ENCODE measurements at places on chromosomes 5 and 9. TPM values are rescaled to one million over a fixed set of nuclear protein-coding genes. Genes with fewer than 3 reads are reported as not detected.

PTPRD gene
- 23.9 TPM for total RNA-seq

CDX1 gene
- 0.36 TPM for total RNA-seq

LTC4S gene
- total RNA-seq = 1.4 TPM

SPATA31E1 gene
- not detected for total RNA-seq

CDO1 gene
- total RNA-seq = 8.3 TPM

SELENOP gene
- 171 TPM for total RNA-seq

CTNND2 gene
- not detected for total RNA-seq

ECPAS gene
- 117 TPM for total RNA-seq

NEUROG1 gene
- total RNA-seq = not detected

IL5 gene
- not detected for total RNA-seq

- DNase-seq = no peak
These were observed 502.0 kb downstream of the BNC2 start for GRCh38 chr9:16368237-16369087.

DNA sequence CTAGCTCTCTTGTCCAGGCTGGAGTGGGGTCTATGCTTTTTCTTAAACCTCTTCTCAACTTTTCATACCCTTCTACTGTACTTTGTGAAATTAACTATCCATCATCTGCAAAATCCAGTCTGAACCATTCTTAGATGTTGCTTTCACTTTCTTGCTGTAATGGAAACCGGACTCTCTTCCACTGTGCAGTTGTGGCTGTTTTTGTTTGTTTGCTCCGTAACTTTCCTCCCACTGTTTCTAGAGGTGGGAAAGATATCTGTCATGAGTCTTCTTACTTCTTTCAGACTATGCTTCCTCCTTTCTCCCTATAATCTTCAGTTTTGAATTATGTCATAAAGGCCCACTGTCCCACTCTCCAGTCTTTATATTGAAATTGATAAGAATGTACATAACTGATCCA lies 6.5 kb downstream of the TNPO1 start:
- no peak for DNase-seq

GRCh38 chr5:145449794-145450193 lies 385.3 kb downstream of the PRELID2 start:
- no peak for DNase-seq

DNA sequence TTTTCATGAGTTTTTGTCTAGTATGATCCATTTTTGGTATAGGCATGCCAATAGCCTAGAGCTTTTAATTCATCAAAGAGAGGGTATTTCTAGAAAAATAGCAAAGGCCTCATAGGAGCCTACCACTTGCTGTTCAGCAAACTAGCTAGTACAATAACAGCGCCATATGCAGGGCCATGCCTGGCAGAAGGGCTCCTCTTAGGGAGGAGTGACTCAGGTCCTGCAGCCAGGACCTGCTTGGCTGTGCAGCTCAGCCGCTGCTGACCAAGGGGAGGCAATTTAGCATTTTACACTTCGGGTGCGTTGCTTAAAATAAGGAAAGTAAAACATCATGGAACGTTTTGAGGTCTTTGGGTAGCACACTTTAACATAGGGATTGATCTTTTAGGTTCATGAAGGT lies 100.6 kb downstream of the TRIO start:
- no peak for DNase-seq

DNA sequence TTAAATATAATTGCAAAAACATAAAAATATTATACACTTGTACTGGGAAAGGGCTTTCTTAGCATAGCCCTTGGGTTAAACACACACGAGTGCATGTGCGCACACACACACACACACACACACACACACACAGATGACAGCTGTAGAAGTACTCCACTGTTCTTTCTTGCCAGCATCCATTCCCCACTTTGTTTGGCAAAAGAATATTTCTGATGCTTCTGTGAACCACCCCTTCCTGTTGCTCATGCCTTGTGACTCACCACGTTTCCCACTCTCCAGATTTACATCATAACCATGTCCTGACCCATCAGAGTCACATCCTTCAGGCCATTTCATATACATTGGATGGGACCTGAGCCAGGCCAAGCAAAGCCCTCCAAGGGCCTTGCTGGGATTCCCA lies 280.1 kb downstream of the DNAH5 start:
- peak; percentile 26 for DNase-seq

DNA sequence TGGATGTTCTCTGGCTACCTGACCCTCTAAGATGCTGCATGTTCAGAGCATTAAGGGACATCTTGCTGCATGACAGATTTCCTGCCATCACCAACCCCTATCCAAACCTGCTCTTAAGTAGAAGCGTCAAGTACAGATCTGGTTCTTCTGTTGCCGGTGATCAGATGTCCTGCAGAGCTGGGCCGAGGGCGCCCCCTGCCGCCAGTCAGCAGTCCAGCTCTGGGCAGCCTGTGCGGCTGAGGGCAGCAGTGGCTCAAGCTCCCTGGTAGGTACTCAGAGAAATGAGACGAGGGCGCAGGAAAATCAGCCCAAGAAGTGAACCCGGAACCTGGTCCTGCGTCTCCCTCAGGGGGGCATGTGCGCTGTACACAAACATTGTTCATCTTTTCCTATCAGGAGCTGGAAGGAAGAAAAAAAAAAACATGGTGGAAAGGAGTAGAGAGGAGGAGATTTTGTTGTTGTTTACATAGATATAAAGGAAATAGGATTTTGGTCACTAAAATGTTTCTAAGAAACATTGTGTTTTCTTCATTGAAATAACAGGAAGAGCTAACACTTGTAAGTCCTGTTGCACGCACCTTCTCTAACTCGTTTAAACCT lies 95.8 kb downstream of the CFAP90 start:
- DNase-seq = no peak

DNA sequence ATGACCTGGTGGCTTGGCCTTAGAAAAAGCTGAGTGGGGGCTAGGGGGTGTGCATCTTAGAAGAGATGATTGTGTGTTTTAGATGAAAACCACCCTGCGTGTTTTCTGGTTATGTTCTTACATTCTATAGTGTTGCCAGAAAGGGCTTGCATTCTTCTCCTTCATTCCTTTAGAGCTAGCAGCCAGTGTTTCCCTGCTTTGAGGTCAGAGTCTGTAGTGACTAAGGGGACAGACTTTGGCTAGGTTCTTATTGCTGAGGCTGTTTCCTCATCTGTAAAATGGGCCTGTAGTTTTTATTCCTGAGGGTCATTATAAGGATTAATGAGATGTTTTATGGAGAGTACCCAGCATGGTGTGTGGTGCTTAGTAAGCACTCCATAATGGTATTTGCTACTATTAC lies 6.4 kb downstream of the MAST4 start:
- no peak for DNase-seq

- DNase-seq = no peak
These were observed 46.3 kb downstream of the AP3S1 start for GRCh38 chr5:115888027-115888426.

GRCh38 chr5:103472265-103472664 lies 90.3 kb downstream of the NUDT12 start:
- DNase-seq = no peak

DNA sequence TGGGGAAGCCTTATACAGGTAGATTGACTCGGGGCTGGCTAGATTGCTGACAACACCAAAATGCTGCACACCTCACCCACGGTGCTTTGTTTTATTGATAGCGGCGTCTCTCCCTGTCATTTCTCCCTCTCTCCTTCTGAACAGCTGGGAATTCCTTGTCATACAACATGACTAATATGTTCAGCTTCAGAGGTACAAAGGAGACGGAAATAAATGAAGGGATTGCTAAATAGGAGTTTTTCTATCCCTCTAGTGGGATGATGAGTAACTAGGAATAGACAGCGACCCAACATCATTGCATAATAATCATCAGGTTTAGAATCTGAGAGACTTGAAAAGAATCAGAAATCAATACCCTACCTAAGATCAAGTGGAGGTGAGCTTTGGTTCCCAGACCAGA lies 337.7 kb upstream of the PANK3 start:
- no peak for DNase-seq

- no peak for DNase-seq
These were observed 225.9 kb upstream of the MAP3K1 start for GRCh38 chr5:56589481-56589860.
